ENCODE measurements at places on chromosomes 6 and 20. TPM values are rescaled to one million over a fixed set of nuclear protein-coding genes. Genes with fewer than 3 reads are reported as not detected.

GRCh38 chr6:132365281-132365907 lies 35.9 kb downstream of the MOXD1 start:
- DNase-seq = no peak

DNA sequence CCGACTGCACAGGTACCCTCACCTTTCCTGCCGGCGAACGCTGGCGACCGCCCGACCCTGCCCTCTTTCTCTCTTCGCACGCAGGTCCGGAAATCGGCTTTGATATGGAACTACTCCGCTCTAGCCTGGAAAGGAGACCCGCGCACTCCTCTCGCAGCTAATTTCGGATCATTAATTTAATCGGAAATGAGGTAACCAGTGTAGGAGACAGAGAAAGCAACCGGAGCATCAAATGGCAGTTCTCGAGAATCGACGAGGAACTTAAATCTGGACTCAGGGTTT lies 949 bp upstream of the ATXN1 start:
- no peak for DNase-seq

- no peak for DNase-seq
These were observed 170.4 kb upstream of the SPTLC3 start for GRCh38 chr20:12838261-12838866.

GRCh38 chr6:154933181-154933827 lies 61.8 kb upstream of the TIAM2 start:
- DNase-seq = no peak

DNA sequence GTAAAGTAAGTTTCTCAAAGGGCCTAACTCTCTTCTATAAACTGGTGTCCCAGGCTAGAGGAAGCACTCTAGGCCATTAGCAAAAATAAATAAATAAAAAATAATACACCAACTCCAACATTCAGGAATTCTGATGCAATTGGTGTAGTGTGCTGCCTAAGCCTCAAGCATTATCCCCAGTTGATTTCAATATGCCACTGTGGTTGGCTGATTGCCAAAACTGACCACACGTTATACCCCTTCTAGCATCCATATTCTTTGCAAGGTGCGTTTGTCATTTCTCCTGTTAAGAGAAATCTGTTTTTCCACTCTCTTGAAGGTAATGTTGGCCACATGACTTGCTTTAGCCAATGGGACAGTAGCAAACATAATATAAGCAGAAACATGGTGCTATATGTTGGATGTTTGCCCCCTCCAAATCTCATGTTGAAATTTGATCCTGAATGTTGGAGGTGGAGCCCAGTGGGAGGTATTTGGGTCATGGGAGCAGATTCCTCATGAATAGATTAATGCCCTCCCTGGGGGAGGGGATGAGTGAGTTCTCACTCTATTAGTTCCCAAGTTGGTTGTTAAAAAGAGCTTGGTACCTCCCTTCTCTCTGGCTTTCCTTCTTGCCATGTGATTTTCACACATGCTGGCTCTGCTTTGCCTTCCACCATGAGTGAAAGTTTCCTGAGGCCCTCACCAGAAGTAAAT lies 71.9 kb upstream of the PLCB4 start:
- DNase-seq = no peak

DNA sequence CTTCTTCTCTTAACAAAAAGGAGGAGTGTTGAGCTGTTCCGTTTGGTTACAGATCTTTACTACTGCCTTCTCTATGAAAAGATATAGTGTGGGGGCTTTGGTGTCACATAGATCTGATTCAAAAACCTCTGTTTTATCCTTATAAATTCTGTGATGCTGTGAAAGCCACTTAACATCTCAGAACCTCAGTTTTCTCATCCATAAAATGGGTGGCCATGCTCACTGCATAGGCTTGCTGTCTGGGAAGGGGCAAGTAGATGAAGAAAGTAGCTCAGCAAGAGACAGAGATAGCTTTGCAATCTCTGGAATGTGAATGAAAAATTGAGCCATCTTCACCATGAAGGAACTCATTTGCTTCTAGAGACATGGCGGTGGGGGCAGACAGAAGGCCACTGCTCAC lies 31.6 kb upstream of the RNF24 start:
- DNase-seq = no peak

- no peak for DNase-seq
These were observed 12.4 kb upstream of the HMGN3 start for GRCh38 chr6:79246891-79247290.

DNA sequence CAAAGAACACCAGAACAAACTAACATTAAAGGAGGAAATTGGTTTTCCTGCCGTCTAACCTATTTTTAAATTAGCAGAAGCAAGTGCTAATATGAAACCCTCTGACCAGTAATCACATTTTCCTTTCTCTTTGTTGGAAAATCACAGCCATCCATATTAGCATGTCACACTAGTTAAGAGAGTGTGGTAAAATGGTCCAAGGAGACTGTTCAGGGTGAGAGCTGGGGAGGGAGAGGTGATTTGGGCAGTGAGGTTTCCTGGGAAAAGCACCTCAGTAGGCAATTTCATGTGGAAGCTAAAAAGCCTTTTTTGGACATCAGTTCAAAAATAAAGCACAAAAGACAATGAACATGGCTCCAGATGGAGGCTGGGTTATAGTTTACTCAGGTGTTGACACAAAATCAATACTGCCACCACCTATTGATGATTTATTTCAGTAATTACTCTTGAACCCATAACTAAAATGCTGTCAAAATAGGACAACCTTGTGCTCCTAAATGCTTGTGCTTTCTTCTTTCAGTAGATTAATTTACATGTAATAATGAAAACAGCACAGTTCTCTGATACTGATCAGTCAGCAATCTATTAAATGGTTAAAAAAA lies 333.2 kb downstream of the SAMD5 start:
- DNase-seq = no peak

DNA sequence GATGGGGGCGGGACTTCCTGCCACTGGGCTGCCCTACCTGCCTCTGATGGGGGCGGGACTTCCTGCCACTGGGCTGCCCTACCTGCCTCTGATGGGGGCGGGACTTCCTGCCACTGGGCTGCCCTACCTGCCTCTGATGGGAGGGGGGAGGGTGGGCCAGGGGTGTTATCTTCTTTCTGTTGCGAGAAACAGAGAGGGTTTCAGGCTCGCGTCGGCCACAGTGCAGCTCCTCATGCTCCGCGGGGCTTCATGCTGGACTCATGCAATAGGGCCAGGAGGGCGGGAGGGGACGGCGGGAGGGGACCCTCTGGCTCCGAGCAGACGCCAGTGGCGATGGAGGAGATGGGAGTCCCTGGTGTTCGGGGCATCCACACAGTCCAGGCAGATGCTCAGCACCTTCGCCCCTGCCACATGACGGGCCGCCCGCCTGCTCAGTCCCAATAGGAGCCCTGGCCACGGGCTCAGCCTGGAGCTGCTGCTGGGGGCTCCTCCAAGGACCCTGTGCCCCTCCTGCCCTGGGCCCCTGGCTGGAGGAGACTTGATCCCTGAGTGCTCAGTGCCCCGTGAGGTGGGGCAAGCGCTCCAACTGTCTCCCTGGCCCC lies 48.8 kb upstream of the CHRNA4 start:
- no peak for DNase-seq

DNA sequence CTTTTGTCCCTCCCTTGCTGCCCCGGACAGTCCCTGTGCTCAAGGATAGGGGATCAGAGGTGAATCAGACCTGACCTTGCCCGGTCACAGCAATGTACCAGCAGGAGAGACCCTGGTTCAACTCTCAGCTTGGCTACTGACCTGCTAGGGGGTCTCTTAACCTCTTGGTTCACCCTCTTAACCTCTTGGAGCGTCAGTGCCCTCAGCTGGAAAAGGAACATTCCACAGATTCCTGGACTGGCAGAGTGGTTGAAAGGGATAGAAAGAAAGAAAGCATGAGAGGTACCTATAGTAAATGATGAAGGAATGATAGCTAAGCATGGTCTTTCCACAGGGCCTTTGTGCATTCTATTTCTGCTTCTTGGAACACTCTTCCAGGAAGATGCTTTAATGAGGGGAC lies 25.2 kb downstream of the SNAI1 start:
- no peak for DNase-seq

GRCh38 chr6:168301648-168302398 lies 17.8 kb downstream of the DACT2 start:
- DNase-seq = no peak

DNA sequence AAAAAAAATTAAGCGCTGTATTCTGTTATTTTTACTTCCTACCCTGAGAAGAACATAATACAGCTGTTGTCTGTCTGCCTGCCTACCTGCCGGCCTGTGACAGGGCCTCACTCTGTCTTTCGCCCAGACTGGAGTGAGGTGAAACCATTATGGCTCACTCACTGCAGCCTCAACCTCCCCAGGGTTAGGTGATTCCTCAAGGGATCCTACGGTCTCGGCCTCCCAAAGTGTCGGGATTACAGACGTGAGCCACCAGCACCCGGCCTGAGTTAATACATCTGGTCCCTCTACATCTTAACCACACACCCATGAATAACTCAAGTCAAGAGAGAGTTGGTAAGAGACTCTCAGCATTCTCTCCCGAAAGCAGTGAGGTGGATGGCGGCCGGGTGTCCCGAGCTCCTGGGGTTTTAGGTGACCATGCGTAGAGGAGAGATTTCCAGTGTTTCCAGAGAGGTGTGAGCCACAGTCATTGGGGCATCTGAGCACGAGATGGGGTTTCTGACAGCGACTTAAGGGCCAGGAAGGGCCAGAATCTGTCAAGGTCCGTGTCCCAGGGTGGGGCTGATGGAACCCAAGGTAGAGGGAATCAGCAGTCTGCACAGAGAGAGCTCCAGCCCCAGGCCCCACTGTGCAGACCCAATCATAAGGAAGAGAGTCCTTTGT lies 1954.4 kb upstream of the DEFB115 start:
- DNase-seq = no peak

- DNase-seq = no peak
These were observed 202.7 kb downstream of the CLIC5 start for GRCh38 chr6:45812922-45813321.

Gene SGK2
- total RNA-seq = 0.45 TPM

Gene ZNF334
- total RNA-seq = 4.8 TPM

Gene PRR18
- 0.70 TPM for total RNA-seq

Gene FOXS1
- 185 TPM for total RNA-seq

Gene EEF1A2
- 0.34 TPM for total RNA-seq

Gene EYS
- total RNA-seq = not detected

Gene BFSP1
- total RNA-seq = 11.7 TPM

Gene PKHD1
- total RNA-seq = not detected

Gene LAMP5
- total RNA-seq = 2.9 TPM

Gene TCF21
- total RNA-seq = not detected

Gene LATS1
- total RNA-seq = 32.3 TPM
